ENCODE measurements at places on chromosomes 1 and 21.

GRCh38 chr1:248596615-248597014 is 885 bp downstream of the OR2T10 start:
- no peak for DNase-seq

GRCh38 chr1:162725301-162725837 is 65.1 kb upstream of the HSD17B7 start:
- no peak for DNase-seq

GRCh38 chr1:161737625-161738024 is 12.0 kb upstream of the DUSP12 start:
- DNase-seq, result no peak

DNA sequence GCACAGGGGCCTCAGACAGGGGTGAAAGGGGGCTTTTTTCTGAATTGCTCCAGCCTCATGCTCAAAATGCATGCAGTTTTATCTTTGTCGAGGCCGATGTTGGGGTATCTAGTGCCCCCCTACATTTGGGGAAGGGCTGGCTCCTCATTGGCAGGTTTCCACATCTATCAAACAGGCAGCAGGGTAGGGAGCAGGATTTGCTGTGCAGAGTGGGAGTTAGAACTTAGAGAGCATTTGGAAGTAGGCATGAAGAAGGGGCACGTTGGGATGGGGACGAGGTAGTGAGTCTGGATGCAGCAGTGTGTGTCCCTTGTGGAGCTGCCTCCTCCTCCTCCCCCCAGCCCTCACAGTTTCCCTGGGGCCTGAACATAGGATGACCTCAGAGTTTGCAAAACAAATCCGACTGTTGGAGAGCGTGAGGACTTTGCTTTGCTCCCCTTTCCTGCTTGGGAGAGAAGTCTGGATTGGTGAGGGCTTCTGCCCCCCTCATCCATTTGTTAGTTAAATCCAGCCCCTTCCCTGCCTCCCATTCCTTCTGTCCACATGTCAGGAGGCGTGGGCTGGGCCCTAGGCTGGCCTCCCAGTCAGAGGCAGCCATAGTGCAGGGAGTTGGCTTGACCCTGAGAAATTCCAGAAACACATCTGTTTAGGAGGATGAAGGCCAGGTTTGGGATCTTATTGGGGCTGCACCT is 36.9 kb upstream of the GPR37L1 start:
- no peak for DNase-seq

DNA sequence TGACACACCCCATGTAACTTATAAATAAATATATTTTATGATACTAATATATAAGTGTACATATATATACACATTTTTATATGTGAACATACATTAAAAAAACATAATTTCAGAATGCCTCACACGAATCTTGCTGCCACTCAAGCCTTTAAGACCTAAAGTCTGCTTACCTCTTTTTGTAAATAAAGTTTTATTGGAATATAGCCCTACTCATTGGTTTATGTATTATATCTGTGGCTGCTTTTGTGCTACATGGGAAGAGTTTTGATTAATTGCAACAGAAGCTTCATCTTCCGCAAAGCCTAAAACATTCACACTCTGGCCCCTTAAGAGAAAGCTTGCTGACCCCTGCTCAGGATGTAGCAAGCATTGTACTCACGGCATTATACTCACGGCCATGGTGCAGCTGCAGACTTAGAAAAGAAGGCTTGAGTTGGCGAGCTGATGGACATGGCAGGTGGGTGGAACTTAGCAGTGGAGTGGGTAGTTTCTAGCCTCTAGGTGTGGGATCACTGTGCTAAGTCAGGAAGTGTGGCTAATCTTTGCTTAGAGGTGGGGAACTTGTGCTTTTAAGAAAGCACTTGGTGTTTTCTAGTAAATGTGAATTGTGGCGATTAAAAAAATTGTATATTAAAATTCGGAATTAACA is 80.8 kb downstream of the DYRK1A start:
- DNase-seq, result no peak

GRCh38 chr1:82950606-82951200 is 1048.2 kb downstream of the TTLL7 start:
- DNase-seq, result no peak
